ENCODE measurements at places on chromosomes 4 and X.

GRCh38 chrX:18687856-18688495 lies 16.1 kb upstream of the RS1 start:
- DNase-seq, result no peak

GRCh38 chr4:6290769-6291547 lies 21.3 kb downstream of the WFS1 start:
- no peak for DNase-seq

DNA sequence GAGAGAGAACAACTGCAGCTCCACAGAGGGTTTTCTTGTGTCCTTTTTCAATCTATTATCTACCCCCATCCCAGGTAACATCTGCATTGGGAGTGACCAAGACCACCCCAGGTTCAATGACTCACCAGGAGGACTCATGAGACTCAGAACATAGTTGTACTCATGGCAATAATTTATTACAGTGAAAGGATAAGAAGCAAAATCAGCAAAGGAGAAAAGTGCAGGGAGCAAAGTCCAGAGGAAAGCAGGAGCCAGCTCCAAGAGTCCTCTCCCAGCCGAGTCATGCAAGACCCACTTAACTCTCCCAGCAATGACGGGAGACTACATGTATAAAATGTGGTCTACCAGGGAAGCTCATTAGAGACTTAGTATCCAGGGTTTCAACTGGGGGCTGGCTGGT lies 129.5 kb upstream of the RBPJ start:
- no peak for DNase-seq

GRCh38 chr4:11367371-11367770 lies 61.3 kb downstream of the HS3ST1 start:
- no peak for DNase-seq

DNA sequence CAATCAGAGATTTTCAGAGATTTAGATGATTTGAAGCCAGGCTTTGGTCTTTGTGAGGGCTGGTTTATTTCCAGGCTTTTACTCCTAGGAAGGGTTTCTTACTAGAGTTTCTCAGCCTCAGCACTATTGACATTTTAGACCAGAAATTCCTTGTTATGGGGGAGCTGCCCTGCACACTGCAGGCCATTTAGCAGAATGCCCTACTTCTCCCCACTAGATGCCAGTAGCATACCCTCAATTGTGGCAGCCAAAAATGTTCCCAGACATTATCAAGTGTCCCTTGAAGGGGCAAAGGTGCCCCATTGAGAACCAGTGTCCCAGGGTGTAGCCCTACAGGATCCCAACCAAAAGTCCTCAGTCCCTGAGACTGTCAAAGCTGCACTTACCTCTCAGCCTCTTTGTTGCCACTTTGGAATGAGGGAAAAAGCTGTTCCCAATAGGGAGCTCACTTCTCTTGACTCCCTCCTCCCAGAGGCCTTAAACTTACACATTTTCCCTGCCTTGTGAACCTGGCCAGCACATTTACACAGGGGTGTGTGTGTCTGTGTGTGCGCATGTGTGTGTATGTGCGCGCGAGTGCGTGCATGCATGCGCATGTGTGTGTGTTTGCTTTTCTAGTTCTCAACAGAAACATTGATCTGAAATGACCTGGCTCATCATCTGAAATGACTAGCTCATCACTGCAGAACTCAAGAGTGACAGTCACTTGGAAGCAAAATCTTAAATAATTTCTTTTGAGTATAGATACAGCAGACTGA lies 231.4 kb downstream of the QDPR start:
- DNase-seq, result peak; percentile 22

GRCh38 chrX:8025705-8026104 lies 98.5 kb upstream of the PNPLA4 start:
- DNase-seq, result no peak

DNA sequence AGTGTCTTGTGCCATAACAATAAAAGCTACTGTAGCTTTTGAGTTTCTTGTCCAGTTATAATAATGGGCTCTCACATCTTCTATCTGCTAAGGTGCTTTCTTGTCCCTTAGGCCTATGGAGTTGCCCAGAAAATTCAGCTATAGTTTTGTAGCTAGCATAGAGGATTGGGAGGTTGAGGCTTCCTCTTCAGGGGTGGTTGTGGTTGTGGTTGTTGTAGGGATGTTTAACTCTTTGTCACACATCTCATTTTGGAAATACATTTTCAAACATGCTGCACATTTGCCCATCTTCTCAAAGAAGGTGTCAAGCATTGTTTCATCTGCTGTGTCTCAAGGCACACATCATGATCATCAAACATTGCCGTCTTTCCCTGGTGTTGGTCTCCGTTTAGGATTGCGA lies 65.0 kb downstream of the ATXN3L start:
- no peak for DNase-seq

DNA sequence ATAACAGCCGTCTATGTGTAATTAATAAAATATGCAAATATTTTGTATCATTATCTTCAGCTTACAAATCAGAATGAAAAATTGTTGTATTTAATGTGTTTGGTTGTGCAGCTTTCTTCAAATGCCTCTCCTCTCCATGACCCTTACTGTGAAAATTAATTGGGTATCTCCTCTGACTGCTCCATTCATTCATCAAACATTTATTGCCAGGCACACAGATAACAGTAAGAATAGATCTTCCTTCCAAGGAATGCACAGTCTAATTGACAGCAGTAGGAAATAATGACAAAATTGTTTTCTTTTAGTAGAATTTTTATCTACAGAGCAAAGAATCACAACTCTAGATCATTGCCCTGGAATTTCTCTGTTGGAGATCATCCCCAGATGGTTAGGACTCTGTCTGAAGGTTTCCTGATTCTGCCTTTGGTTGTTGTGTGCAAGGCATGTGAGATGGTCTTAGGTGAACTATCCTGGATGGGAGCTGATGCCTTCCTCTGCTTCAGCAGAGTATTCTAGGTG lies 395.0 kb upstream of the FAT1 start:
- no peak for DNase-seq

GRCh38 chrX:11460347-11460746 lies 167.1 kb downstream of the AMELX start:
- no peak for DNase-seq

GRCh38 chr4:147349193-147349592 lies 131.7 kb upstream of the EDNRA start:
- no peak for DNase-seq

DNA sequence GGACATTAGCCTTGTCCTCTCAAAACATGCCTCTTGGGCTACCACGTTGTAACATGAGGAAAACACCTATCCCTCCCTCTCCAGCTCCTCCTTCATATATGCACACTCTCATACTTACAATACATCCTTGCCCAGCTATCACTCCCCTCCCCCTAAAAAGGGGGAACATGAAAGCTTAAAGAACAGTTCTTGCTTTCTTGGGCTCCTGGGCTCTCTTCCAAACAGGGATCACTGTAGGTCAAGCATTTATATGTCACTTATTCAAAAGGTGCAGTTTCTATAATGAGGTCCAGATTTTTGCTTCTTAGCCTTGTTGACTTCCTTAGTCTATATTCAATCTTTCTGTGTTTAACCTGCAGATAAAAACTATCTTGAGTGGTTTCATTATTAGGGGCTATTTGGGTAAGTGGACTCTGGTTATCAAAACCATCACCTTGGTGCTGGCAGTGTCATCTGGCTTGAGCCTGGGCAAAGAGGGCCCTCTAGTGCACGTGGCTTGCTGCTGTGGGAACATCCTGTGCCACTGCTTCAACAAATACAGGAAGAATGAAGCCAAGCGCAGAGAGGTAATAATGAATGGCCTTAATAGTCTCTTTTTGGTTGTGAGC lies 119.4 kb downstream of the AKAP4 start:
- peak; percentile 23 for DNase-seq

GRCh38 chr4:148955564-148956297 lies 513.5 kb upstream of the NR3C2 start:
- DNase-seq, result no peak

- peak; percentile 17 for DNase-seq
Observed at GRCh38 chr4:13535118-13535517, 9.2 kb downstream of the NKX3-2 start.

- DNase-seq, result no peak
Observed at GRCh38 chr4:61320631-61321030, 120.5 kb downstream of the ADGRL3 start.

- no peak for DNase-seq
Observed at GRCh38 chr4:40305328-40306170, 29.6 kb upstream of the CHRNA9 start.

DNA sequence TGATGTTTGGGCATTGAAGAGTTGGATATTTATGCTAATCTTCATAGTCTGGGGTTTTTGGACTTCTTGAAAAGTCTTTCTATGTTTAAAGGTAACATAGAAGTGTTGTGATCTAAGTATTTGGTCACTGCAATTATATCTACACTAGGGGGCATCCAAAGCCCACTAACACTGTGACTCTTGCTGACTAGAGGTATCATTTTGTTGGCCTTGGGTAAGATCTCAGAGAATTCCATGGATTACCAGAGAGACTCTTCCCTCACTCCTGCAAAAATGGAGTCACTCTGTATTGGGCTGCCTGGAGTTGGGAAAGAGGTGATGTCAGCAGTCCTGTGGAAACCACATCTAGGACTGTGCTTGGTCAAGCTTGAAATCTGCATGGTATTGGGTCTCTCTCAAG lies 1077.6 kb downstream of the FAM133A start:
- no peak for DNase-seq

GRCh38 chr4:86089781-86090323 lies 270.0 kb downstream of the MAPK10 start:
- no peak for DNase-seq

GRCh38 chr4:158930639-158930972 lies 161.8 kb downstream of the FNIP2 start:
- DNase-seq, result no peak

DNA sequence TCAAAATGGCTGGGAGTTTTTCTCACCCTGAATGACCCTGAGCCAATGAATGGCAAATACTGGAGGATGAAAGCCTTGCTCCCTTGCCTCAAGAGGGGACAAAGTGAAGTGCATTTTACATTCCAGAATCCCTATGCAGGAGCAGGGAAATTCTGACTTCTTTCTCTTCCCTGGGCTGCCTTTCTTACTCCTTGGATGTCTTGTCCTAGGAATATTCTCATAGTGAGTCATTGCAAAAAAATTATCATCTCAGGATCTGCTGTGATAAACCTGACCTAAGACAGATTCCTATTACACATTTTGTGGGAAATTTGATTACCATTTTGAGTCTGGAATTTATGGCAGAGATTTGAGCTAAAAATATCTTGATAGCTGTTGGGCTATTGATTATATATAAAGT lies 199.9 kb downstream of the TMA16 start:
- DNase-seq, result no peak

- no peak for DNase-seq
Observed at GRCh38 chrX:104659005-104659744, 93.2 kb downstream of the IL1RAPL2 start.

DNA sequence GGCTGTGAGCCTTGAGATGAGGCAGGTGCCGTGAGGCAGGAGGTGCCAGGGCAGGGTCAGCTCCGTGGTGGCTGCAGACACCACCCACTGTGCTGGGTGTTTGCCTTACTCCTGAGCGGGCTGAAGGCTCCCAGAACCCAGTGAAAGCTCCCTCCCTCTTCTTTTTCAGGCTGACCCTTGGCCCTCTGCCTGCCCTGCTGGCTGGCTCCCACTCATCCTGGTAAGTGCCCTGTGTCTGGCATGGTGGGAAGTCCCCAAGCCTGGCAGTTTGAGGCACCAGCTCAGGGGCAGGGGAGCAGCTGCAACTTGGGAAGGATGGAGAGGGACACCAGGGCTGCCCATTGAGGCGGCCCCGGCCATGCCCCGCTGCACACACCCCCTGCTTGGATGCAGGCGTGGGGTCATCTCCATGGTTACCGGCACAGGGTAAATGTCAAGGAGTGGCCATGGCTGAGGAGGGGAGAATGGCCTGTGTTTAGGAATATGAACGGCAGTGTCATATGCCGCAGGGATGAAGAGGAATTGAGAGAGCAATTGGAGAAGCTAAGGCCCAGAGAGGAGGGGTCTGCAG lies 16.8 kb downstream of the SH3BP2 start:
- no peak for DNase-seq

GRCh38 chr4:6779667-6780565 lies 2.6 kb upstream of the KIAA0232 start:
- peak; percentile 38 for DNase-seq

DNA sequence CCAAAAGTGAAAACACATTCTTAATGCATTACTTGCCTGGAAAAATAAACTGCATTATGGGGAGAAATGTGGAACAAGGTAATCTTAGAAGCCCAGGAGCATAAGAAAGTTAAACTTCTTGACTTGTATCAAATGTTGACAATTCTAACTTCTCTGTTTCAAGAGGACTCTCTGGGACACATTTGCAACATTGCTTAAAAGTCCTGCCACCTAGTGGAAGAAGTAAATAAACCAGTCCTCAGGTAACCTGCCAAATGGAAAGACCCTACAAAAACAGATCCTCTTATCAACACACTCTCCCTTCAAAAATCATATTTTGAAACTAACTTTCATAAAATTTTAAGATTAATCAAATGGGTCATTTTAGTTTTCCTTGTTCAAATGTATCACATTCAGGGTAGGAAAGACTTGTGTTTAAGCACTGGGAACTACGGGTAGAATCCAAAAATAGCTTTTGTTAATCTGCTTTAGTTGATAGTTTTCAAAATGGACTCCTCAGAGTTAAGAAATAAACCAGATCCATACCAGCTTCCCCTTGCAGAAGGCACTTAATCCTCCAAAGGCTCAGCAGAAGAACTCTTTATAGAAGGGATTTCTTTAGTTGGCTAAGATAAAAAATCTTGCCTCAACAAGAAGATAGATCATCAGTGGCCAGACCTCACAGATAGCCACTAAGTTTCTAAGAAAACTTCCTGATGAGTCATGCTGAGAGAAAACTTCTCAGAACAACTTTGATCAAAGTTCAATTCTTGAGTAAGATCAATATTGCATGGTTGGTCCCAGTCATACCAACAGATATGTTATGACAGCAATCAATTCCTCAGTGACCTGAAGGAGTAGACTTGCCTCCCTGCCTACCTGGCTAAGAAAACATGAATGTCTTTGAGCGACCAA lies 141.7 kb downstream of the HHIP start:
- no peak for DNase-seq

- no peak for DNase-seq
Observed at GRCh38 chrX:129802863-129803262, 23.1 kb downstream of the SASH3 start.

DNA sequence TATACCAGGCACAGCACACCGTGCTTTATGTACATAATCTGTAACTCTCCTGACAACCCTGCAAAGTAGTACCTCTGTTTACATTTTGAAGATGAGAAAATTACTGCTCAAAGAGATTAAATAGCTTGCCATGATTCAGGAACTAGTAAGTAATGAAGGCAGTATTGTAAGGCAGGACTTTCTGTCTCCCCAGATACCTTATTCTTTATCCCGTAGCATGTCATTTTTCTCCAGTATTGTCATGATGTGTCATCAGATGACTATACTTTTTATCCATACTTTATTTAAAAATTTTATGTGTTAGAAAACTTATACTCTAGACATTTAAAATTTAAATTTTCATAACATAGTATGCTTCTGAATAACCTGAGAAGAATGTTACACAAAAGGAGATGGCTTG lies 188.3 kb upstream of the NUDT6 start:
- DNase-seq, result no peak

DNA sequence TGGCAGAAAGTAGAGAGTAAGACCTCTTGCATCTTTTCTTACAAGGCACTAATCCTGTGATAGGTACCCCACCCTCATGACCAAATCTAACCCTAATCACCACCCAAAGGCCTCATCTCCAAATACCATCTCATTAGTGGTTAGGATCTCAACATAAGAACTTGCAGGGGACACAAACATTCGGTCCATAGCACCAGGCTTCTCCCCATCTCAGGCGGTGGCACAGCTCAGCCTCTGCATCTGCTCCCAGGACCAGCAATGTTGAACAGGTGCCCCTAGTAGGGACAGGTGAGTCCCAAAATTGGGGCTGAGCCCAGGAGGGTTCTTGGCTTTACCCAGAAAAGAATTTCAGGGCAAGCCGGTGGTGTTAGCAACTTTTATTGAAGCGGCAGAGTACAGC lies 8.4 kb upstream of the MRFAP1 start:
- no peak for DNase-seq
